ENCODE measurements at places on chromosomes 2 and 18. TPM values are rescaled to one million over a fixed set of nuclear protein-coding genes. Genes with fewer than 3 reads are reported as not detected.

GRCh38 chr2:239233576-239233975, 167.2 kb downstream of the HDAC4 start:
- no peak for DNase-seq

GRCh38 chr2:150001788-150002187, 414.2 kb upstream of the MMADHC start:
- DNase-seq: no peak

The CHST9 gene
- total RNA-seq: 3.1 TPM

GRCh38 chr2:170142502-170142901, 35.4 kb upstream of the MYO3B start:
- DNase-seq: no peak

GRCh38 chr18:77130229-77131099, 2.1 kb downstream of the MBP start:
- DNase-seq: no peak

All from occipital lobe (tissue), 3 donors.